Stimulated activated CD8-positive, alpha-beta memory T cell treated with anti-CD3 and anti-CD28 coated beads, Interleukin-12 subunit alpha, Interleukin-12 subunit beta, amount 100 ng/mL, for 1 hour (primary cell): ENCODE measurements at places on chromosomes 5 and 9.
A peak's percentile ranks its signal among the peaks of the same experiment; 100 is the strongest.

GRCh38 chr5:14781106-14781505 lies 90.5 kb downstream of the ANKH start:
- DNase-seq: no peak

DNA sequence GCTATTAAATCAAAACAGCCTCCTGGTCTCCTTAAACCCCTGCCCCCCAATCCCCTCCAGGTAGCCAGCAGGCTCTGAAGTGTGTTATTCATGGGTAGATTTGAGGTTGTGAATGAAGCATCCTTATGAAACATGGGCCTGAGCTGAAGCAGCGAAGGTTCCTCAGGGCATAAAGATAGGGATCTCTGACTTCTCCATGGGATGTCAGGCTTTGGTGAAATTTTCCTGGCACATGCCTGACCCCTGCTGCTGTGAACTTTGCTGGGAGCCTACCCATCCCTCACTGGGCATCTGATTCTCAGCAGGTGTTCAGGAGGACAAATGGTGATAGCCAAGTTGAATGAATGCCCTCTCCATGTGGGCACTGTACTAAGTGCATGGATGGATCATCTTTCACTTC lies 250.3 kb downstream of the ASTN2 start:
- DNase-seq: no peak

GRCh38 chr5:38718771-38719391 lies 126.9 kb upstream of the OSMR start:
- no peak for DNase-seq

DNA sequence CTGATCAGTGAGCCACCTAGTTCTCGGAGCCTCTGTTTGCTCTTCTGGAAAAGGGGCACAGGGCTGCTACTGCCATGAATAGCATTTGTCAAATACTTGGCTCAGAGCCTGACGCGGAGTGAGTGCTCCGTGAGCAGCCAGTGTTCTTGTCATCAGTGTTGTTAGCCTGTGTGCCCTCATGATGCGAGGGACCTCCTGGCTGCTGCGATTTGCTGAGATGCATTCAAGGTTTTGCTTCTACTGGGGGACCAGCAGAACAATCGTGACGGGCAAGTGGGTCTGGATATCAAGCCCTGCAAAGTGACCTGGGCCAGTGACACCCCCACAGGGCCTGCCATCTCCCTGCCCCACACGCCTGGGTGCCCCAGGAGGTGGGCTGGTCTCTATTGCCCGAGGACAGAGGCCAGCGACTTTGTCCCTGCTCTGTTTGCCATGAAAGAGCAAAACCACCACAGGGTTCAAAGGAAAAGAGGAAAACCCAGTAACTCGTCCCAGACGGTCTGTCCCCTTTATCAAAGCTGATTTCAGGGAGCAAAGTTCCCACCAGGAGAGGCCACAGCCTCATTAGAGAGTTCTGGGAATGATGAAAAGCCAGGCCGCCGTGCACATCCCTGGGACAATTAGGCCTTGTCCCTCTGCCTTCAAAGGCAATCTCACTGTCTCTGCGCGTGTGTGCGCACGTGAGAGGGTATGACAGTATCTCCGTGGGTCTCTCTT lies 86.5 kb upstream of the LMX1B start:
- no peak for DNase-seq

GRCh38 chr9:8188723-8189407 lies 389.3 kb upstream of the DMAC1 start:
- no peak for DNase-seq

GRCh38 chr9:89755821-89756220 lies 151.0 kb downstream of the GADD45G start:
- DNase-seq: no peak

GRCh38 chr9:132235894-132236661 lies 74.2 kb downstream of the NTNG2 start:
- DNase-seq: peak; percentile 66

- DNase-seq: no peak
Measured at GRCh38 chr5:150486402-150487198, 21.3 kb upstream of the NDST1 start.

GRCh38 chr9:107523539-107523938 lies 34.0 kb upstream of the KLF4 start:
- DNase-seq: no peak

DNA sequence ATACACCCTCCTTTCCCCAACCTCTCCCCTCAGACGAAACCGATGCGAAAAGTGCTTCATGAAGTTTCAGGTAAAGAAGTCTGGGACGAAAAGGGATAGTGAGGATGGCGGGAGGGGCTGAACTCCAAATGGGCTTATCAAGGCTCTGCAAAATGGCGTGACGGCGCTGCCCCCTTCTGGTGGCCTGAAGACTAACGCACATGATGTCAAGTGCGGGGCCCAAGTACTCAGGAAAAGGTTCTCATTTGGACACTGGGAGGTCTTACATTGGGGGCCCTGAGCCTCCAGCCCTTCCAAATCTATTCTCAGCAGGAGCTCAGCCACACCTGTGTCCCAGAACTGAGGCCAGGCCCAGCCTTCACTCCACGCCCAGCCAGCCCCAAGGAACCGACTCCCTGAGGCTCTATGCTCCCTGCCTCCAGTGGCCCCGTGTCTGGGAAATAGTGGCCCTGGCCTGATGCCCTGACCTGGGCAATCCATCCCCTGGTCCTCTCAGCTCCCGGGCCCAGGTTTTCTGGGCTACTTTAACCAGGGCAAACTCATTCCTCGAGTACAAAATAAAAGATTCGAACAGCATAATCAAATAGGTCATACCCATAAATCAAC lies 119.9 kb downstream of the KCNIP1 start:
- DNase-seq: no peak

- DNase-seq: peak; percentile 60
Measured at GRCh38 chr9:114382699-114383520, 4.9 kb downstream of the AKNA start.
